ENCODE measurements at places on chromosomes 12 and 14. TPM values are rescaled to one million over a fixed set of nuclear protein-coding genes. Genes with fewer than 3 reads are reported as not detected.

- no peak for DNase-seq
Measured at GRCh38 chr12:121287267-121287954, 9.1 kb downstream of the CAMKK2 start.

DNA sequence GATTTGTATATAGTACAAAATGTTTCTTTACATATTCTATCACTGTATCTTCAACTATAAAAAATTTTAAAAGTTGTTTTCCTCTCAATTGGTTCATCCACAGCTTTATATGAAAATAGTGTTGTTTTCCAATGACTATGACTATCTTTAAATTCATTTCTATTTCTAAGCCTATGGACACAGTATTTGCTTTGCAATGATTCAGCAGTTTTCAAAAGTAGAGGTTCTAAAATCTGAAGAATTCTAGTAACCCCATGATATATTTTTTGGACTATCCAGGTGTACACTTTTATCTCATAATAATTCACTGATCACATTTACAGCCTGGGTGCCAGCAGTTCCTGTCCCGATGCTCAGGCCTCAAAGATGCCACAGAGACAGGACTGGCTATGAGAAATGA, 118.4 kb upstream of the PTPRR start:
- DNase-seq: no peak

GRCh38 chr12:11427341-11427740, 32.0 kb upstream of the PRB2 start:
- no peak for DNase-seq

Gene SYCP3
- total RNA-seq: 0.38 TPM

Data from esophagus squamous epithelium (tissue), 5 donors.